ENCODE measurements at places on chromosomes 13 and 19.

DNA sequence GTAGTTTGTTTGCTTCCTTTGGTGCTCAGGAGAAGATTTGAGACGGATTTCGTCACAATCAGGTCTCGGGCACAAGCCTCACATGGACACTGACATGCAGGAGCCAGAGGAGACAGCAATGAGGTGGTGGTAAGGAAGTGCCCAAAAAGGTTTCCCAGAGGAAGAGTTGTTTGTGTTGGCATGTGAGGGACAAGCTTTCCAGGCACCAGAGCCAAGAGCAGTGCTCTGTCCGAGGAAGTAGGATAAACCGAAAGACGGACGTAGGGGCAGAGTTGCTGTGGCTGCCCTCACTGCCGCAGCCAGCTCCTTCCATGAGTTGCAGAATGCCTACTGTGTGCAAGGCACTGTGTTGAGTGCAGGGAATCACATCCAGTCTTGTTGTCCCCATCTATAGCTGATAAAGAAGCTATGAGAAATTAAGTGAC is 27.7 kb downstream of the SAE1 start:
- DNase-seq: no peak

GRCh38 chr13:23288564-23288963 is 107.8 kb downstream of the SGCG start:
- no peak for DNase-seq

DNA sequence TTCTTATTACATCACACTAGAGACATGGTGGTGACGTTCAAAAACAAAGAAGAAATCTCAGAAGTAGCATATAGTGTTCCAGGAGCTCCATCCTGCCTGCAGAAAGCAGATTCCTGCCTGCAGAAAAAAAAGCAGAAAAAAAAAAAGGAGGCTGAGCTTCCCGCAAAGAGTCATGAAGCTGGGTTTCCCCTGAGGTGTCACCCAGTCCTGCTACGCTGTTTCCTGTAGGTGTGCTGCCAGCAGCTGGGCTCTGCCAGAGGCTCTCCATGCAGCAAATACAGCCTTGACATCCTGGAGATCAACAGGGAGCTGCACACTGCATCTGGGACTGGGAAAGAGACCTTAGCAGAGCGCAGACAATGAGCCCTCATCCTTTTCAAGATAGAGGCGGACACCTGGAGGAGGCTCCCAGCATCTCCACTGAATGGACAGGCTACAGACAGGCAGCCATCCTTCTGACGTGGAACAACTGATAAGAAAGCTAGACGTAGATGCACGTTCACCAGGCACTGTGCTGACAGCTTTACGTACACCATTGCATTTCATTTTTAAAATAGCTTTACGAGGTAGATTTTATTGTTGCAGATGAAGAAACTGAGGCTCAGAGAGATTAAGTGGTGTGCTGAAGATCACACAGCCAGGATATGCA is 350.9 kb downstream of the FOXO1 start:
- DNase-seq: peak; percentile 24

DNA sequence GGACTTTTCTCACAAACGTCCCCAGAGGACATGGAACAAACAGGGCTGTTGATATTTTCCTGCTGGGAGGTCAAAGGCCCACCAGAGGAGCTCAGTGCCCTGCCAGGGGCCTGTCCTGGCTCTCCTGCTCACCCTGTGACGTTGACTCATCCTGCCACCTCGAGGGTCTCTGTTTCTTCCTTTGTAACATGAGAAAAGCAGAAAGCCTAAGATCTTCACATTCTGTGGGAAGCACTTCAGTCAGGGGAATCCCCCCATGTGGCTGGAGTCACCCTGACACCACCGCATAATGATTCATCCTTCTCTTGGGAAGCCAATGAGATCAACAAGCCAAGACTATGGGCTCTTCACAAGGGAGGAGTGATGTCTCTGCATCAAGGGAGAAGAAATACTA is 147.9 kb downstream of the KATNAL1 start:
- DNase-seq: peak; percentile 23

- no peak for DNase-seq
These were observed 50.7 kb upstream of the SERP2 start for GRCh38 chr13:44322928-44323327.

GRCh38 chr13:75769141-75769905 is 133.2 kb downstream of the LMO7 start:
- no peak for DNase-seq

DNA sequence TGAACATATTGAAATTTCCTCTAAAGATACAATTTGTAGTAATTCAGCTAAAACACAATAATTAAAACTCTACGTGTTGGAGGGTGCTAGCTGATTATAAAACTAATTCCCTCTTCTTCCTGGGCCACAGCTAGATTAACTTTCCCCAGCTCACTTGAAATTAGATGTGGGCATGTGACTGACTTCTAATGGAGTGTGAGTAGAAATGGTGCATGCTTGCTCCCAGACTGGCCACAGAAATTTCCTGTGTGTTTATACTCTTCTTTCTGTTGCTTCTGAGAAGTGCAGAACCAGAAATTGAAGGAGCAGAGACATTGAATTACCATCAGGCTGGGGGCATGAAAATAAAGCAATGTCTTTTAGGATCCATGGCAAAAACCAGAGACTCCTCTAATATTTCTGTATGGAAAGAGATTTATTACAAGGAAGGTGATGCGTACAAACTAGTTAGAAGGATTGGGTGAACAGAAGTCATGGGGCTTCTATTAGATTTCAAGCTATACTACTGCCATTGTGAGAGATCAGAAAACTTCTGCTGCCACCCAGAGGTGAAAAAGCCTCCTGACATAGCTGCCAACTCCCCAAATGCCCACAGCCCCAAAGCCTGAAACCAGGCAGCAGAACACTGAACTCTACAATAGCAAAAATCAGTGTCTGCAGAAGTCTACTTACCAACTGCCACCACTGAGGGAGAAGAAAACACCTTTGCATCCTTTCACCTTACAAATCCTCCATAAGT is 379.2 kb upstream of the MIR17HG start:
- DNase-seq: no peak

- DNase-seq: no peak
These were observed 29.0 kb downstream of the ZNF627 start for GRCh38 chr19:11626252-11626651.

DNA sequence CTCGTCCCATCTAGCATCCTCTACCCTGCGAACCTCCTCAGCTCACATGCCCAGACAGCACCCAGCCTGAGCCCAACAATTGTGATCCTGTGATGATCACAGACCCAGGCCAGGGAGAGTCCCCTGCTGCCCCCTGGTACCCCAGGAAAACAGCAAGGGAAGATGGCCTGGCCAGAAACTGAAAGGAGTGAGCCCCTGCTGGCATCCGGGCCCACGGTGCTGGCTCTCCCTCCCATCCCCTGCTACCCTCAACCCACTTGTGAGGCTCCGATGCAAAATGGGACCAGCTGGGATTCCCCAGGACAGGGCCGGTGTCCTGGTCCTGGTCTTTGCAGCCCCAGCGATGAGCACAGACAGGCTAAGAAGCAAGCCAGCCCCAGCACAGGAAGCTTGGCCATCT is 14.1 kb downstream of the RANBP3 start:
- no peak for DNase-seq

- DNase-seq: peak; percentile 81
These were observed 100.4 kb downstream of the STK24 start for GRCh38 chr13:98476538-98476966.

GRCh38 chr19:46386996-46387712 is 26.2 kb downstream of the CCDC8 start:
- no peak for DNase-seq

DNA sequence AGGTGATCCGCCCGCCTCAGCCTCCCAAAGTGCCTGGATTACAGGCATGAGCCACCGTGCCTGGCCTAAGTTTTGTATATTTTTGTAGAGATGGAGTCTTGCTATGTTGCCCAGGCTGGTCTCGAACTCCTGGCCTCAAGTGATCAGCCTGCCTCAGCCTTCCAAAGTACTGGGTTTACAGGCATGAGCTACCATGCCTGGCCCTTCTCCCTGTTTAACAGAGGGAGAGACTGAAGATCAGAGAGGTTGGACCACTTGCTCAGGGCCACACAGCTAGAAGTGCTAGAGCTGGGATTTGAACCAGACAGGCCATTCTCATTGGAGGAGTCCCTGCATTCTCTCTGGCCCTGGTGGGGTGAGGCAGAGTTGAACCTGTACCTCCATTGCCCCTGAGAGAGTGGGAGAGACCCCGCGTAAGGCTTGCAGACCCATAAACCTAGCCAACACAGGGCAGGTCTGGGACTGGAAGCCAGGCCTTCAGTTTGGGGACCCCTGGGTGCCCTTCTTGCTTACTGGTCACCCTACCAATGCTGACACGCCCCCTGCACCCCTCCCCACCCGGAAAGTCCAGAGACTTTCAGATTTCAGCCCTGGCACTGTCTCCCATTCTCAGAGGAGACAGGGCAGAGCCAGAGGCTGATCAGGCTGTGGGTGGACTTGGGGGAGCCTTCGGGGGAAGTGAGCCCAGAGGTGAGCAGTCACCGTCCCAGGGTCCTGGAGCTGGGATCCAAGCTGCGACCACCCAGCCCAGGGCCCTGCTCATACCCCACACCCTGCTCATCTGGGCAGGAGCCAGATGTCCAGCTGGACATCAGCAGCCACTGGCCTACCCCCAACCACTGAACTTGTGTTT is 13.3 kb downstream of the TTYH1 start:
- DNase-seq: no peak

GRCh38 chr13:94256721-94257120 is 222.8 kb downstream of the DCT start:
- no peak for DNase-seq

DNA sequence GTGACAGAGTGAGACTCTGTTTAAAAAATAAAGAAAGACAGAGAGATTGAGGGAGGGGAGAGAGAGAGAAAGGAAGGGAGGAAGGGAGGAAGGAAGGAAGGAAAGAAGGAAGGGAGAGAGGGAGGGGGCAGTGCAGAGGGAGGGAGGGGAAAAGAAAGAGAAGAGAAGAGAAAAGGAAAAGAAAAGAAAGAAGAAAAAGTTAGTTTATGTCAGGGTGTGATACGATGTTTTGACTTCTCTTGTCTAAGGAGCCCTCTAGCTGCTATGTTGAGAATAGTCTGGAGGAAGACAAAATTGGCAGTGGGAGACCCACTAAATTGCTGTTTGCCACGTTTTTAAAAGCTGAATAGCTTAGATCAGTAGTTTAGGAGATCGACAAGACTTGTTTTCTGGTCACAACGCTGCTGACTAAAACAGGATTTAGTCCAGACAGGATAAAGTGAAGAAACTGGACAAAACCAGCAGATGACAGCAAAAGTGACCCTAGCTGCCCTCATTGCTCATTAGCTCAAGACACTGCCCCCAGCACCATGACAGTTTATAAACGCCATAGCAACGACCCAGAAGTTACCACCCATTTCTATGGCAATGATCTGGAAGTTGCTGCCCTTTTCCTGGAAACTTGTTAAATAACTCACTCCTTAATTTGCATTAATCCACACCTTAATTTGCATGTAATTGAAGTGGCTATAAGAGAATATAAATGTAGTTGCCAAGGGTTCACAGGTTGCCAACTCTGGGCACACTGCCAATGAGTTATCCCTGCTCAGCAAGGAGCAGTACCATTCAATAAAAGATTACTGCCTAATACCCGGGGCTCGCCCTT is 11.1 kb downstream of the TEX101 start:
- no peak for DNase-seq

DNA sequence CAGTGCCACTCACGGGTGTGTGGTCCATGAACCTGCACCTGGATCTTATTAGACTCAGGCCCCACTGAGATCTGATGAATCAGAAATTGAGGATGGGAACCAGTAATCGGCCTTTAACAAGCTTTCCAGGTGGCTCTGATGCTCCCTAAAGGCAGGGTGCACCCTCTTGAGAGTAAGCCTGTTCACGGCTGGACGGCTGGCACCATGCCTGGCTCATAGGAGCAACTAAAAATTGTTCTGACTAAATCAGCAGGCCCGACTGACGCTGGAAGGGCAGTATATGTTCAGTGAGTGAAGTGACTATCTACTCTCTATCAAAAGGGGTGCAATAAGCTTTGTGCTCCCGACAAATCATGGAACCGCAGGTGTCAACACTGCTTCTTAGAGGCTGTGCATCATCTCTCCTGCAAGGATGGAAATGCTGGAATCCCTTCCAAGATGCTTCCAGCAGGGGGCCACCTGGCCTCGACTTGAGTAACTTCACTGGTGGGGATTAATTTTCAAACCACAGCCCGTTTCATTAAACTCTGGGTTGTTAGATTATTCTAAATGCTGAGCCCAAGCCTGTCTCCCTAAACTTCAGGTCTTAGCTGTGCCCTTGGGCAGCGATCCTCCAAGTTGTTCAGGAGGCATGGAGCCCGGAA is 28.4 kb downstream of the TMTC4 start:
- DNase-seq: no peak

GRCh38 chr19:15128162-15128770 is 21.1 kb downstream of the SYDE1 start:
- no peak for DNase-seq

GRCh38 chr13:95698047-95698749 is 21.3 kb downstream of the DNAJC3 start:
- no peak for DNase-seq
